ENCODE measurements at places on chromosomes 12 and 14.

DNA sequence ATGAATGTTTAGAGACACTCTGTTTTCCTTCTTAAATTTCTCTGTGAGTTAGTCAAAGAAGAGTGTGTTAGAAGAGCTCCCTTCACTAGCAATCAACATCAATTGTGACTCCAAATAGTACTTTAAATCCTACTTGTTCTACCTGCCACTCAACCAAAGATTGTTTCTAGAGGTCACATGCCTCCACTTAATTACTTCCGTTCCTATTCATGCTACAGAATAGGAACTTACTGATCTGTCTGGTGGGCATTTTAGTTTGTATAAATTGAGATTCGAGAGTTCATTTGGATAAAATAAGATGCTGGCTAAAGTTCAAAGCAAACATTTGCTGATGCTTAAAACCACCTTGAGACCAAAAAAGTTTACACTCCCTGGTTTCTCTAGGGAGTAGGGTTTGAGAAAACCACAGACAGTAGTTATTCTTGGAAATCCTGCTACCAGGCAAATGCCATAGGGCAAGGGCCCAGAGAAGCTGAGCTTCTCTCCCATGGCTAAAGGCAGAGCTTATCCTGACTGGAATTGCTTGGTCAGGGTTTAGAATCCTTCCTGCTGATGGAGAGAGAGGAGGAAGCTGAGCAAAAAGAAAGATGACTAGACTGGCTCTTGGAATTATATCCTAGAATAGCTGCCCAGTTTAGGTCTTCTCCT is 389.6 kb upstream of the ATP2B1 start:
- DNase-seq = no peak

- DNase-seq = no peak
Observed at GRCh38 chr14:99559286-99559990, 44.6 kb downstream of the CCDC85C start.

DNA sequence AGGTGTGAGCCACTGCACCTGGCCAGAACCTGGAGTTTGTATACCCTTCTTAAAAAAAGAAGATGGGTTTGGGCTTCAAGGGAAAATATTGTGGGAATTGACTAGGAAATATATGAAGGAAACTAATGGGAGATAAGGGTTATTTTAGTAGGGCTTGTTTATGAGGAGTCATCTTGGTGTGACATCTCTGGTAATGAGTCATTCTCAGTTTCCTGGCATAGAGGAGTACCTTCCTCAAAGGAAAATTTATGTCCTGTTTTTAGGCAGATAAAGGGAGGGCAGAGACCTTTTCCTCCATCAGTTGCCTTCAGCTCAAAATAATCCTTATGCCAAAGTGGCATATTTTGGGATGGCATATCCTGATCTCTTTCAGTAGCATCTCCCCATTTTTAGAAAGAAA is 30.6 kb upstream of the NFKBIA start:
- no peak for DNase-seq

DNA sequence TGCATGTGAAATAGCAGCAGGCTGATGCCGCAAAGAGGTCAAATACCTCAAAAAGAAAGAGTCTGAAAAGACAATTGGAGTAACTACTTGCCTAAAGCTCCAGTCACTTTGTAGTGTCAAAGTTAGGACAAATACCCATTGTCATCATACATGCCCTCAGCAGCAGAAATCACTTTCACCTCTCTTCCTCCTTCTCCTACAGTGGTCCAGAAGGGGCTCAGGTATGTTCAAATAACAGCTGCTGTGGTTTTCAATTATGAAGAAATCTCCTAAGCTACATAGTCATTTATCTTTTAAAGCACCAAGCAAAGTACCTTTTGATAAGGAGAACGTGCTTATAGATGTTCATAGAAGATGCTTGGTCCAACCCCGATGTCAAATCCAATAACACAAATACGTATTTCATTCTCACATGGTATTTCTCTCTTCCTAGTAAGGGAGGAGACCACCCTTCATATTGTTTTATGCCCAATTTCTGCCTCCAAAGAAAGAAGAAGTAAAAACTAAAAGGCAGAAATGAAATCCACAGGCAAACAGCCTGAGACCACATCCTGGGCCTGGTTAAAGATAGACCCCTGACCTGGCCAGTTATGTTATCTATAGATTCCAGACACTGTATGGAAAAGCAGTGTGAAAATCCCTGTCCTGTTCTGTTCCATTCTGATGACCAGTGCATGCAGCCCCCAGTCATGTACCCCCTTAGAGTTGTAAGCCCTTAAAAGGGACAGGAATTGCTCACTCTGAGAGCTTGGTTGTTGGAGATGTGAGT is 23.7 kb downstream of the GYS2 start:
- no peak for DNase-seq

GRCh38 chr14:23079716-23080115 is 15.2 kb downstream of the ACIN1 start:
- no peak for DNase-seq

DNA sequence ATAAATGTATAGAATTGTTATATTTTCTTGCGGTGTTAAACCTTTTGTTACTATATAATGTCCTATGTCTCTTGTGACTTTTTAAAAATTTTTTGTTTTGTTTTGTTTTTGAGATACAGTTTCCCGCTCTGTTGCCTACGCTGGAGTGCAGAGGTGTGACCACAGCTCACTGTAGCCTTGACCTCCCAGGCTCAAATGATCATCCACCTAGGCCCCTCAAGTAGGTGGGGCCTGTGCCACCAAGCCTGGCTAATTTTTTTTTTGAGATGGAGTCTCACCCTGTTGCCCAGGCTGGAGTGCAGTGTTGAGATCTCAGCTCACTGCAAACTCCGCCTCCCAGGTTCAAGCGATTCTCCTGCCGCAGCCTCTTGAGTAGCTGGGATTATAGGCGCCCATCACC is 26.5 kb upstream of the RCOR1 start:
- DNase-seq = no peak

GRCh38 chr12:130761537-130762318 is 45.6 kb upstream of the RIMBP2 start:
- no peak for DNase-seq

DNA sequence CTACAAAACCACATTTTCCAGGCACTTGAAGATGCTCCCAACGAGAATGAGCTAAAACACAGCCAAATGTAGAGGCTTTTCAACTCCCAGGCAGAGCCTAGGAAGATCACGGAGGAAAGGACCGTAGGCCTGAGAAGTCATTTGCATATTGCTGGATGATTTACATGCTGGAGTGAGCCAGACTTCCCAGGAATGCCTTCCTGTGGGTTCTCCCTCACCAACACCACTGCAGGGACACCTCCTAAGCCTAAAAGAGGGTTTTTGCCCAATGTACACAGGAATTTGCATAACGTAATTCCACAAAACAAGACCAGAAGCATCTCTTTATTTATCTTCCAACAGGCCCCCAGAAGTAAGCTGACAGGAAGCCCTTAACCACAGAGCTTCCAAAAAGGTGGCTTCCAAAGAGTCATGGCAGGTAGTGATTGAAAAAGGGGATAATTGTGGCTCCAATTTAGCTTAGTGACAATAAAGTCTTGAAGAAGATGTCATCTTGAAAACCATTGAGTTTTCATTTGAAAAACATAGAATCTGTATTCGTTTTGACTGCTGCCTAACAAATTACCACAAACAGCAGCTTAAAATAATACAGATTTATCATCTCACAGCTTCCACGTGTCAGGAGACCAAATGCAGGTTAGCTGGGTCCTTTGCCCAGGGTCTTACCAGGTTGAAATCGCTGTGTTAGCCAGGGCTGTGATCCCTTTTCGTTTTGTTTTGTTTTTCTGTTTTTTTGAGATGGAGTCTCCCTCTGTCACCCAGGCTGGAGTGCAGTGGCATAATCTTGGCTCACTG is 116.2 kb downstream of the EGLN3 start:
- DNase-seq = no peak

- DNase-seq = no peak
Observed at GRCh38 chr12:53107122-53107521, 3.8 kb downstream of the SOAT2 start.

DNA sequence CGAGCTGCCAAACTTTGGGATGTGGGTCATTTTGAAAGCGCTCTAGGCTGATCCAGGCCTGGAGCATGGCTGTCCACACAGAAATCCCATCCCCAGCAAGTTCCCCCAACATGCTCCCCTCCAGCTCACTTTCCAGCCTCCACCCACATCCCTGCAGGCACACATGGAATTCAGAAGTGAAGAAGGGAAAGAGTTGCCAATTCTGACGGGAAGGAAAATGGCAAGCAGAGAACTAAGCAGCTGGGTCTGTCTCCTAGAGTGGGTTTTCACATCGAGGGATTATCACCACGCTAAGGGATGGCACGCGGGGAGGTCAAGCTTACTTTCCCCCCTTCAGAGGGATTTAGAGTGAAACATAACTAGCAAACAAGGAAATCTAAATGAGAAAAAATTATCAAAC is 142.3 kb downstream of the RIMBP2 start:
- DNase-seq = no peak

DNA sequence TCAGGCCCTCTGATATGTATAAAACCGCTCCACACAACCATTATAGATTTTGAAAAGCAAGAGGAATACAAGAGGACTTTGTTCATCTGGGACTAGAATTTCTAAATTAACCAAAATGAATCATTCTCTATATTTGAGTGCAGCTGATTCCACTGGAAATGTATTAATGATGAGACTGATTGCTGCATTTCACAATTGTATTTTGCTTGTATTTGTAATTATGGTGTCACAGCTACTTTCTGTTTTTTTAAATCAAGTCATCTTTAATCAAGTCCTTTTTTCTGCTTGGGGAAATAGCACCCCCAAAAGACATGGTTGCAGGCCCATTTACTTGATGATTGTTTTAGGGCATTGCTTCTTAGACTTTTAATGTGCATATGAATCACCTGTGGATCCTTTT is 162.4 kb downstream of the KICS2 start:
- DNase-seq = no peak

- no peak for DNase-seq
Observed at GRCh38 chr14:75648066-75648838, 12.4 kb downstream of the ERG28 start.

DNA sequence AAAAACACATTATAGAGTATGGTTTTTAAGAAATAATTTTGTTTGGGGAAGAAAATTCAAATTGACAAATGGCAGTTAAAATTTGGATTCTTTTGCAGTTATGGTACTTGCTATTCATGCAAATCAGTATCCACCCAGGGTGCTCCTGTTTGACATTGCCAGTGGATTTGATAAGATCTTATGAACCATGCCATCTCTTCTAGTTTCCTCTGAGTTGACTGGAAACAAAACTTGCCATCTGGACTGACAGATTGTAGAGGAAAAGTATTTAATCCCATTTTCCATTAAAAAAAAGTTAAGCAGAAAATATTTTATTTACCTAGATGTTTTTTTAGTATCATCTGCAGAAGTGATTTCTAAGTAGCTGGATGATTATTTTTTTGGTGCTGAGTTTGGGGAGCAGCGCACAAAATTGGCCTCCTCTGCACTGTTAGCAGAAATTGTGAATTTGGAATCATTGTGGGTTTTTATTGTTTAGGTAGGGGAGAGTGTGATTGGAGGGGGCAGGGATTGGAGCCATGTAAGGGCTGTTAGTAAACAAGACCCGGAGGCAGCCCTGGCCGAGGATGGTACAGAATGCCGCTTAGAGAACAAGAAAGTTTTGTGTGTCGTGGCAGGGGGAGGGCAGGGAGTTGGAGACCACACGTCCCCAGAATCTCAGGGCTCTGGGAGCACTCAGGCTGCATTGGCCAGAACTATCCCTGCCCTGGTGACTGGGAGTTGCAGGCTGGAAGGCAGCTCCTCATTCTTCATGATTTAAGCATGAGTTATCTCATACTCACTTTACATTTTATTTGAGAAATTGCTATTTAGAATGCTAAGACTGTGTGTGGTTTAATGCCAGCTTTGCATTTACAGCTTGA is 56.6 kb downstream of the WDR20 start:
- no peak for DNase-seq

DNA sequence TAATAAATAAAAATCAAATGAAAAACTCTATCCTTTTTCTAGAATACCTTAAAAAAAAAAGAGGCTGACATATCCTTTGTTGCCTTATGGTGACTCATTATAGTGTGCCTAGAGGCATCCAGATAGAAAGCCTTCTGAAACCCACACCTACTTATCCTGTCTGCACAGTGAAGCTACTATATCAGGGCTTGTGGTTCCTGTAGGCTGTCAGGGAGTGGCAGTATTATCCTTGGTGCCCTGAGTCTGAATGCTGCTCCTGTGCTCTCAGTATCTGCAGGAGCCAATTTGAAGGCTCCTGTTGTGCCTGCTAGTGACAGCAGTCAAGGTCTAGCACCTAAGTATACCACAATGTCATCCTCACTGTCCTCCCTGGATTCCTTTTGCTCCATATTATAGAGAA is 168.4 kb upstream of the AVPR1A start:
- no peak for DNase-seq

GRCh38 chr14:100902295-100903133 is 1.0 kb downstream of the RTL1 start:
- no peak for DNase-seq

GRCh38 chr14:81859046-81859445 is 325.4 kb upstream of the SEL1L start:
- no peak for DNase-seq

DNA sequence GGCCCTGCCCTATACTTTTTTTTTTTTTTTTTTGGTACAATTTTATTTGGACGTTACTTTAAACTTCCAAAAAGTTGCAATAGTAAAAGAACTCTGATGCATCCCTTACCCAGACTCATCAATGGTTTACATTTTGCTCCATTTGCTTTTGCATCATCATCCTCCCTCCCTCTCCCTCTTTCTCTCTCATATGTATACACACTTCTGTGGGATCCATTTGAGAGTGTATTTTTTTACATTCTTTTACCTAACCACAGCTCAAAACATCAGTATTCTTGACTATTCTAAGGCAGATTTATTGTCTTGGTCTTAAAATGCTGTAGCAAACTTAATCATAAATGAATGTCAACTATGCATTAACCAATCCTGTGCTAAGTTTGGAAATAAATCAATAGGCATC is 111.6 kb downstream of the PRICKLE1 start:
- DNase-seq = no peak

- DNase-seq = no peak
Observed at GRCh38 chr12:33596814-33597213, 157.2 kb upstream of the SYT10 start.

DNA sequence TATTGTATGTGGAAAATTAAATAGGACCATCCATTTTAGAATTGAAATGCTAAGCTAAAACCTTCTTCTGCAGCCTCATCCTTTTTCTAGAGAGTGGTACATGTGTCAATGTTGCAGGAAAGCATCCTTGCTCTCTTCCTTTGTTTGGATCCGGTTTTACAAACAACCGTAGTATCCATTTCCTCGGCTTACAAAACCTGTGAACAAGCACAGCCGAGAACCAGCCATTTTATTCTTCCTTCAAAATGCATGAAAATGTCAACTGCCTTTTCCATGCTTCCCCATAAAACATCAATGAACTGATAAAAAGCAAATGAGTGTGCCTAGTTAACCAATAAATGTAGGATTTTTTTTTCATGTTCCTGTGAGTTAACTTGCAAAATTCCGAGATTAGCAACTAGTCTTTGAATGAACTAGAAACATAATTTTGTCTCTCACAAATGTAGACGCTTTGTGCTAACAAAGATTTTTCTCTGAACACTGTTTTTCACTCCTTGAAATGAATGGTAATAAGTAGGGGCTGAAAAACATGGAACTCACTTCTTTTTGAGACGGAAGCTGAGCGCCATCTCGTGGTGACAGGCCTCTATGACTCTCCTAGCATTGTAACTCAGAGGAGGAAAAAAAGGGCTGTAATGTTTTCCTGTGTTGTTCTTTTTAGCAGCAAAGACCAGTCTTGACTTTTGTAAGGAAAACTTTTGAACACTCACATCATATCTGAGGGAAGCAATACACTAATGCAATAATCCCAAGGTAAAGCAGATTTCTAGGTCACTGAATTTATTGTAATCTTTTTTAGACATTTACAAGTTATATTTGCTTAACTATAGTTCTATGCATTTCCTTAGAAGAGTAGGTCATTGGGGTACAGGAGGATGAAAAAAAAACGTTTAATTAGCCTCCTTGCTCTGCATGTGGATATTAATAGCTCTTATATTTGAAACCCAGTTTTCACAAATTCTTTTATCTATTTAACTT is 157.4 kb upstream of the FOXG1 start:
- DNase-seq = no peak

Data from stimulated activated CD4-positive, alpha-beta T cell treated with anti-CD3 and anti-CD28 coated beads, Interleukin-1b, Interleukin-23, amount 100 ng/mL, for 1 hour (primary cell).